ENCODE measurements at places on chromosomes 1 and 21.

GRCh38 chr1:31372751-31373055, 173 bp downstream of the FABP3 start:
- no peak for DNase-seq

GRCh38 chr1:228000416-228000815, 6.4 kb upstream of the WNT3A start:
- peak; percentile 9 for DNase-seq

- no peak for DNase-seq
Measured at GRCh38 chr1:28893403-28894102, 20.8 kb upstream of the EPB41 start.

DNA sequence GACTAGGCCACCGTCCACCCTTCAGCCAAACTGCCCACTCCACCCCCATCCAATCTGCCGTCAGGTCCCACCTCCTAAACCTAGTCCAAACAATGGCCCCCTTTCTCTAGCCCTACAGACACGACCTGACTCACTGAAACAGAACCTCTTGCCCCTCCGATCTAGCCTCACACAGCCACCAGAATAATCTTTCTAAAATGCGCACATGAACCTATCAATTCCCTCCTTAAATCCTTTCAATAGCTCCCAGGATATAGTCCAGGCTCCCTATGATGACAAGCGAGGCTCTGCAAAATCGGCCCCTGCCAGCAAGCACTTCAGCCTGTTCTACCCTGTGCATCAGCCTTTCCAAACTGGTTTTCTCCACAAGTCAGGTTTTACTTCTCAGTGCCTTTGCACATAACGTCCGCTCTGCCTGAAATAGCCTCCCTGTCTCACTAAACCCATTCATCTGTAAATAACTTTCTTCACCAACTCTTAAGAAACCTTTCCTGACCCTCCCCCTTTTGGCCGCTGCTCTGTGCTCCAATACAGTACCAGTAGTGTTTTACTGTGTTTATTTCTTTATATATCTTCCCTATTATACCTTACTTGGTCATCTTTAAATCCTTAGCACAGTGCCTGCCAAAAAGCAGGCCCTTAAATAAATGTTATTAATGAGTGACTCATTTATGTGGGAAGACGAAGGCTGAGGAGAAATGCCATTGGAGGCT, 9.0 kb upstream of the CDC20 start:
- no peak for DNase-seq

DNA sequence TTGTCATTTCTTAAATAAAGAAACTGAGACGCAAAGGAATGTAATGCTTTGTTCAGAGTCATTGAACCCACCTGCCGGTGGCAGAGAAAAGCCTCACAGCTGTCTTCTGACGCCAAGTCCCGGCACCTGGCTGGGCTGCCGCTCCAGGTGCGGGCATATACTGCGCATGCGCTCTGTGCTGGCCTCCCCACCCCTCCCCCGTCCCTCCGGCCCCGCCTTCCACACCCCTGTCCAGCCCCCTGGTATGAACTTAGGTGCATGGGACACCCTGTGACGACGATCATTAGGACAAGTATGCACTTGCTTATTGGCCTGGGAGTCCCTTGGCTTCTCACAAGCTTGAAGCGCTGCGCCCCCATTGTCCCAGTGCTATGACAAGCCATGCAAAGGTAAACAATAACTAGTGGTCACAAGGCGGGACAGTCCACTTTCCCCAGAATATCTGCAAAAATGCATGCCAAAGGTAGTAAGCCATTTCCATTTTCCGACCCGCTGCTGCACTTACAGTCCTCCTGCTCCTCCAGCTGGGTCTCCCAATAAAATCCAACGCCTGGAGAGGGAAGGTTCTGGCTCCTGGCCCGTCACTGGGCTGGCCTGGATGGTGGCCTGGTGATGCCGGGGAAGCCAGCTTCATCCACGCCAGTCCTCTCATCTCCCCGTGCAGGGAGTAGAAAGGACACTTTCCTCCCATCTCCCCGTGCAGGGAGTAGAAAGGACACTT, 100.4 kb downstream of the PSMG1 start:
- no peak for DNase-seq

DNA sequence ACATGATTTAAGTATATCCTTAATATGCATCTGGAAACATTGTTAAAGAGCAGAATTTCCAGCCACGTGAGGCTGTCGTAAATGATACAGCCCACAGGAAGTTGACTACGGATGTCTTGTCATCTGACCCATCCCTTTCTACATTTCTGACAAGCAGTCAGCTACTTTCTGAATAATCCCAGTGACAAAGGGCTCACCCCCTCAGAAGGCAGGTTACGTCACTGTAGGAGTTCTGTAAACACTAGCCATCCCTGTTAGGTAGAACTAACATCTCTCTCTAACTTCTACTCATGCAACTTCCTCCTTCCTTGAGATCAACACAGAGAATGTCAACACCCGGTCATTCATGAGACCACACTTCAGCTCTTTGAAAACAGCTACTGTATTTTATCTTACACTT, 259.2 kb downstream of the GREM2 start:
- no peak for DNase-seq

- DNase-seq: no peak
Measured at GRCh38 chr1:197675583-197676208, 99.6 kb downstream of the DENND1B start.

DNA sequence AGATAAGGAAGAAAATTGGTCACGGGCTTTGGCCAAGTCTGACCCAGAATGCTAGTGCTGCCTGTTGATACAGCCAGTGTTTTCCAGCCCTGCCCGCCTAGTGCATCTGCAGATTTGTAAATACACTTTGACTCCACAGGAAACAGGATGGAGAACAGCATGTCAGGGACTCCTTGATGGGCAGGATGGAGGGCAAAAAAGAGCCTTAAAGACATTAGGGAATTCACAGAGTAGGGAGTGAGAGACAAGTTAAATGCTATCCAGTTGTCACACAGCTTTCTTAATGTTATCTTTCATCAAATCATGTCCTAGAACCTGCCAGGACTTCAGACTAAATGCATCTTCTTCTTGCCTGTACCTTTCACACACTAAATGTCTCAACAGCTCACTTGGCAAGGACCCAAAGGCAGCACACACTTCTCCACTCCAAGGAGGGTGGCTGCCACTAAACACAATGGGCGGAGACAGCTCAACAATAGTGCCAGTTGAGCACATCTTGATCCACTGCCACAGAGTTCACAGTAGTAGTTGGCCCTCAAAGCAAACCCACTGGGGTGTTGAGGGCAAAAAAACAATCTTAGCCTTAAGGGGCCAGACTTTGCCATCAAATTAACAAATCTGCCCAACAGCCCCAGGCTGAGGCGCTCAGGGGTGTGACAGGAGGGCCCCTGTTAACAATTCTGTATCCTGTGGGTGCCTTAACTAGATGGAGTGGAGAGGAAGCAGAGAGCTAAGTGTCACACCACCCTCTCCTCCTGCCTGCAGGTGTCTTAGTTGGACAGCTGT, 2.7 kb downstream of the HIVEP3 start:
- no peak for DNase-seq

DNA sequence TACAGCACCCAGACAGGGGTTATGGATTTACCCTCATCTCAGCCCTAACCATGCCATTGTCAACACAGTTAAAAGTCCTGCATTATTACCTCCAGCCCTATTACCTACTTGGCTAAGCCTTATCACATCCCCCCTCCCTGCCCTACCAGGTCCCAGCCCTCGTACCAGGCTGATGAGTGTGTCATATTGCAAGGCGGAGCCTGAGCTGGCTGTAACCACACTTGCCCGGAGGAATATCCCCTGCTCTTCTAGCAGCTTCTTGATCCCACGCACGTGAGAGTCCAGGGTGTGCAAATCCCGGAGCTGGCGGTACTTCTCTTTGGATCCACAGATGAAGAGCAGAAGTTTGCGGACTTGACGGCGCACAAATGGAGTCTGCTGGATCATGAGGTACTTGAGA, 87.4 kb downstream of the UBR4 start:
- DNase-seq: no peak

DNA sequence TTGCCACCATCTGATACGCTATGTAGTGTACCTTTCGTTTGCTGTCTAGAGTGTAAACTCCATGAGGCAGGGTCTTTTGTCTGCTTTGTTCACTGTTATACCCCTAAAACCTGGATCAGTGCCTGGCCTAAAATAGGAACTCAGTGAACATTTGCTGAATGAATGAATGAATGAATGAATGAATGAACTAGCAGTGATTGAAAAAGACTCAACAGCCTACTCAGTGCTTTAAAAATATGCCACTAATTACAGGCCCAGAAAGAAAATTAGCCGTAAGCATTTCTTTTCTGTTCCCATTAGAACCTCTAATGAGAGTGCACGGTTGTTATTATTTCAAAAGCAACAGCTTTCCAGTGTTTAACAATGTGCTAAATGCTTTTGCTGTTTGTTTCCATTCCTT, 69.3 kb upstream of the SYT6 start:
- no peak for DNase-seq

- no peak for DNase-seq
Measured at GRCh38 chr1:31013187-31013864, 52.2 kb downstream of the PUM1 start.

- DNase-seq: no peak
Measured at GRCh38 chr1:156721535-156721934, 6.7 kb upstream of the METTL25B start.

- no peak for DNase-seq
Measured at GRCh38 chr1:15347182-15347581, 62.5 kb upstream of the EFHD2 start.

- no peak for DNase-seq
Measured at GRCh38 chr1:54564312-54565112, 16.5 kb downstream of the ACOT11 start.

DNA sequence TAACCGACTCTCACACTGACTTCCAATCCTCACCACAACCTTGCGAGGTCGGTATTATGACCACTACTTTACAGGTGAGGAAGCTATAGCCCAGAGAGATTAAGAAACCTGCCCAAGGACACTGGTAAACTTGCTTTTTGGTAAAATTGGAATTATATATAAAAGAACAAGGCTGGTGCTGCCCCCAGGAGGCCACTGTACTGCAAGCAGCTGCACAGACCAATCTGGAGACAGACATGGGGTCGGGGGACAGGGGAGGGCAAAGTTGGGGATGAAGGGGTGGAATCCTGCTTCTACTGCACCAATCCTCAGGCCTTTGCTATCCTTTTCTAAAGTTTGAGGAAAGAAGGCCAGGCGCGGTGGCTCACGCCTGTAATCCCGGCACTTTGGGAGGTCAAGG, 280.8 kb downstream of the SPATA17 start:
- DNase-seq: no peak

DNA sequence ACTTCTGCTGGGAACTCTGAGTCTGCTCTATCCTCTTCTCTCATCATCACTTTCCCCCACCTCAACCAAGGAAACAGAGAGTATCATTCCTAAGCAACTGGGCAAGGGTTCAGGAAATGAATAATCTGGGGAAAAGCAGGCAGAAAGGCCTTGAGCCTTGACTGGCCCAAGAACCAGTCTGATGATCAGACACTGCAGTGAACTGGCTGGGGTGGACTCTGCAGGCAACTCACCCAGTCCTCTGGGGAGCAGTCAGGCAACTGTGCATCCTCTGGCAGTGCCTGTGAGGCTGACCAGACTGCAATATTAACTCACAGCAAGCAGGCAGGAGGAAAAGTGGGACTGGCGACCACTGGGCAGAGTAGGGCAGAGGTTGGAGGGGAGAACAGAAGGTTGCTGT, 991 bp downstream of the ANKRD35 start:
- no peak for DNase-seq

DNA sequence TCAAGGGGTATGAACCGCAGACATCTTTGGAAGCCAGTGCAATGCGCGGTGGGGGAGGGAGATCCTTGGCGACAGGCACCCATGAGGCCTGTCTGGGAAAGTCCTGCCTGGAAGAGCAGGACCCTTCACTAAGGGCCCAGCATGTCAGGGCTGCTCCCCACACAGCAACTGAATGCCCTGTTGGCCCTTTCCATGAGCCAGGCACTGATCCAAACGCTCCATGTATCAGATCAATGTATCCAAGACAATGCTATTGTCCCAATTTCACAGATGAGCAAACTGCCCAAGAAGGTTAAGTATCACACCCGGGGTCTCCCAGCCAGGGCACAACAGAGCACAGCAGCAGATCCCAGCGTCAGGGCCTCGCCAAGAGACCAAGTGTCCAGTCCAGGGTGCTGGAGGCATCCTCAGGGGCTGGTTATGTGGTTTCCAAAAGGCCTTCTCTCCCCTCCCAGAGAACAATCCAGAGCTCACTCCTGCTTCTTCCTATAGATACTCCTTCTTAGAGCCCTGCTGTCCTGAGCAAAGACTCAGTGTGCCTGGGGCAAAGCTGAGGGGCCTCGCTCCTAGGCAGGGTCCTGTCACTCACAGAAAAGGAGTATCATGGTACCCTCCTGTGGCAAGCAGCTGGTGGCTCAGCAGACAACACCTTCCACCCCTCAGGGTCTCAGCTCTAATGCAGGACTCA, 328.0 kb downstream of the NPHP4 start:
- DNase-seq: no peak

GRCh38 chr1:58784758-58785441, 1.1 kb upstream of the JUN start:
- peak; percentile 81 for DNase-seq

GRCh38 chr21:41663805-41664788, 102.8 kb downstream of the RIPK4 start:
- DNase-seq: no peak

DNA sequence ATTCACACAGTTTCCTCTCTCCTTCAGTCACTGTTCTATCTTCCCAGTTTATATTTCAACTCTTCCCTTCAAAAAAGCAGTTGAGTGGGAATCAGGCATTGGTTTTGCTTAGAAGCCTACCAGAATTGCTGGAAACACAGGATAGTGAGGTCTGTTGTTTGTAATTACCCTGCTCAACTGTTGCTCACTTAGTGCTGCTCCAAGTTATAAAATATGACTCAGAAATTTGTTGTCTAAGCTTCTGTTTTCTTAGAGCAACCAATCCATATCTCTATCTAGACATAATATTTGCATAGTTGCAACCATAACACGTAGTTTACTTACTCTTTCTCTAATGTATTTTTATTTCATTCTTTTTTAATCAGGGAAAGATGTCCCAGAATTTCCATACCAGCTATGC, 87.9 kb downstream of the MACF1 start:
- DNase-seq: no peak

DNA sequence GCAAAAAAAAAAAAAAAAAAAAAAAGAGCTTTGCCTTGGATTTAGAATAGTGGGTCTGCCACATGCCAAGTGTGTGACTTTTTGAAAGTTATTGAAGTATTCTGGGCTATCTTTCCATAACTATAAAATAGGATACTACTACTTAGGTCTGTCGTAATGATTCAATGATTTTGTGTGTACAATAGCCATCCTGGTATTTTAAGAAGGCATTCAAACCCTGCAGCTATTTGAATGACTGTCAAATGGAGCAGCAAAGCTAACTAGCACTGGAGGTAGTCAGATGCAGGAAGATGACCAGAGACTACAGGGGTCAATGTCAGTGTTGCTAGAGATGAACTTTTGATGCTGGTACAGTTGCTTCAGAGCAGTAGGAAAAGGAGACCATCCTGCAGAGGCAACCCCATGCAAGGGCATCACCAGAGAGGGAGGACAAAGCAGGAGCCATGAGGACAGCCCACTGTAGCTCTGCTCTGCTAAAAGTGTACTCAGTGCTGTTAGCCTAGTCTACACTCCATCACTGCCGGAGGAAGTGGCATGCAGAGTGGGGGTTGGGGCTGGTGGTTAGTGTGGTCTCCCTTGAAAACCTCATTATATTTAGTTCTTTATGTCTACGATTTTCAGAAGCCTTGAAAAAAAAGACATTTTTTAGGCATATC, 29.0 kb downstream of the DUSP10 start:
- DNase-seq: peak; percentile 82

All from stimulated activated CD8-positive, alpha-beta memory T cell treated with anti-CD3 and anti-CD28 coated beads, Interleukin-4, amount 100 ng/mL, for 48 hours (primary cell).